Progenitor cell of endocrine pancreas (in vitro differentiated cells): ENCODE measurements at places on chromosomes 11 and 22.

GRCh38 chr11:61899146-61899841, 7.9 kb upstream of the FADS3 start:
- DNase-seq: peak; percentile 97

GRCh38 chr11:124900464-124900863, 2.8 kb upstream of the ROBO4 start:
- DNase-seq: no peak

GRCh38 chr11:74169738-74170458, 904 bp downstream of the C2CD3 start:
- no peak for DNase-seq

DNA sequence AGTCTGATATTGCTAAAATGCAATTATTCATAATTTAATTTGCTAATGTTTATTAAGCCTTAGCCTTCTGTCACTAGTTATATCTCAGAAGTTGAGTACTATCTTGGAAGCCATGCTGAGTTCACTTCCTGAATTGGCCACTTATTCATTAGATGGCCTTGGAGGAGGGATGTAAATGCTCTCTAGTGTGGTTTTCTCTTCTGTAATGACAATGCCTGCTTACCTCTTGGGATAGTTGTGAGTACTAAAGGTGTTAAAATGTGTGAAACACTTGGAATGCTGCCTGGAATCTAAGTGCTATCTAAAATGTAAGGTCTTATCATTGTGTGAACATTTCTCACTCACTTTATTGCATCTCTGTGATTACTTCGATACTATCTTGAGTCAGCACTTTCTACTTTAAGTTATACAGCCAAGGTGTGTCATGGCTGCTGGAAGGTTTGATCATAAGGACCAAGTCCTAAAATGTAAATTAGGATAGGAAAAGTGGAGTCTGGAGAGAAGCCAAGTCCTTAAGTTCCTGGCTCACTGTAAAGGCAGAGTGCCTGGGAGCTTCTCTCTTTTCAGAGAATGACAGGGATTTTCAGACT, 12.4 kb downstream of the GLYATL2 start:
- no peak for DNase-seq

DNA sequence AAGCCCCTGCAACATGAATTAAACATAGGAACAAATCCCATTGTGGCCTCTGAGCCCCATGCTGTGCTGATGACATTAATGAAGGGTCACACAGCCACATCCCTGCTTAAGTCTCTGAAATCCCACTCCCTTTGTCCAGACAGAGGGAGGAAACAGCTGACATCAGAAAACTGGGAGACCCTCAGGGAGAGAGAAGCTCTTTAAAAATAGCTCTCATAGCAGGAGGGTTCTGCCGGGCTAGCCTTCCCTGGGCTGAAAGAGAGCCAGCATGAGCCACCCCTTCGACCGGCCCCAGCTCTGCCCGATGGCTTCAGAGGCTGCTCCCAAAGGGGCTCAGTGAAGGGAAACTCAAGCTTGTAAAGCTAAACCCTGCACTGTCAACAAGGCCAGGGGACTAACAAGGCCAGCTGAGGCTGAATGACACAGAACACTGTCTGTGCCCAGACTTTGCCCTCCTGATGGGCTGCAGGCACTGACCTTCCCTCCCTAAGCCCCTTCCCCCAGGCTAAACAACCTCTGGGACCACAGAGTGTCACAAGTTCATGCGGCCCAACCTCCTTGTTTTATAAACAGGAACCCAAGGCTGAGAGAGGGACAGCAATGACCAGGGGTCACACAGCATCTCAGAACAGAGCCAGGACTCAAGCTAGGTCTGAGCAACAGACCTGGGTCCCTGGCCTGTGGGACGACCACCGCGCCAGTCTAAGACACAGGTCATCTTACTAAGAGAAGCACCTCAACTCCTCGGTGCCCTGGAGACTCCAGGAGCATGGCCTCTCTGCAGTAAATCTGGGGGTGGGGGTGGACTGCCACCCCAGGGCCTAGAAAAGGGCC, 163.8 kb downstream of the CHST1 start:
- DNase-seq: no peak

DNA sequence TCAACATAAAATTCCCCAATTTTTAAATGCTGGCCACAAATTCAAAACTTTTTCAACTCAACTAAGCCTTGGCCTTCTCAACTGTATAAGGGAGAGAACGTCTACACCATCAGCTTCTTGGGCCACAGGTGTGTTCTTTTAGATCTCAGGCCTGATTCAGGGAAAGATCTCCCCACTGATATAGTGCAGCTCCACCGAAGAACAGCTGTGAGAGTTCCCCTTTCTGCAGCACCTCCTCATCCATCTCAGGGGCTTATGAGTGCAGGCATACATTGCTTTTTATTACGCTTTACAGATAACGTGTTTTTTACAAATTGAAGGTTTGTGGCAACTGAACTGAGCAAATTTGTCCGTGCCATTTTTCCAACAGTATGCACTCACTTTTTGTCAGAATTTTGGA, 8.0 kb upstream of the CD82 start:
- no peak for DNase-seq

DNA sequence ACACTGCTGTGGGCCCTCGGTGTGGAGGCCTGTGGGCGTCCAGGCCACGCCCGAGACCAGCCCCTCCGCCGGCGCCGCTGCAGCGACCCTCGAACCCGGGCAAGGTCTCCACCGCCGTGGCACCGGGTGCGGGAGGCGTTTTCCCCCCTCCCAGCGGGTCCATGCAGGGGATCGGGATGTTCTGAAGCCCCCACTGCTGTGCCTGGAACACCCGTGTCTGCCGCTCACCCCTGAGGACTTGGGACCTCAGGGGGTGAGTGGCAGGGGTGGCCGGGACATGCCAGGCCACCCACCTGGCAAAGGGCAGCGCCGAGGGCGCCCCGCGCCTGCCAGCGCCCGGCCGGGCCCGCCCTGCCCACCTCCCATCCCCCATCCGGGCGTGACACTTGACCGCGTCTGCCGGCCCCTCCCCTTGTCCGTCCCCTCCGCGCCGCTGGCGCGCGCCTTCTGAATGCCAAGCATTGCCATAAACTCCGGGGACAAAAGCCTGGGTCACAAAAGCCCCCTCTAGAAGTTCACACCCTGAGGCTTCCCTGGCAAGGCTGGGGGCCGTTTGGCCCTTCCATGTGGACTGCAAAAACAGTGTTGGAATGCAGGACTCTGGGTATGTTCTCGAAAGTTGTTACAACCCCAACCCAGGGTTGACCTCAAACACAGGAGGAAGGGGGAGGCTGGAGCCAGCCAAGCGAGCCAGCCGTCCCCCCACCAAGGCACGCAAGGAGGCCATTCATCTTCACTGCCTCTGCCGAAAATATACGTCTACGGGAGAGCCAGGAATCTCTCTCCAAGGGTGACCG, 819 bp upstream of the KCNQ1OT1 start:
- no peak for DNase-seq

DNA sequence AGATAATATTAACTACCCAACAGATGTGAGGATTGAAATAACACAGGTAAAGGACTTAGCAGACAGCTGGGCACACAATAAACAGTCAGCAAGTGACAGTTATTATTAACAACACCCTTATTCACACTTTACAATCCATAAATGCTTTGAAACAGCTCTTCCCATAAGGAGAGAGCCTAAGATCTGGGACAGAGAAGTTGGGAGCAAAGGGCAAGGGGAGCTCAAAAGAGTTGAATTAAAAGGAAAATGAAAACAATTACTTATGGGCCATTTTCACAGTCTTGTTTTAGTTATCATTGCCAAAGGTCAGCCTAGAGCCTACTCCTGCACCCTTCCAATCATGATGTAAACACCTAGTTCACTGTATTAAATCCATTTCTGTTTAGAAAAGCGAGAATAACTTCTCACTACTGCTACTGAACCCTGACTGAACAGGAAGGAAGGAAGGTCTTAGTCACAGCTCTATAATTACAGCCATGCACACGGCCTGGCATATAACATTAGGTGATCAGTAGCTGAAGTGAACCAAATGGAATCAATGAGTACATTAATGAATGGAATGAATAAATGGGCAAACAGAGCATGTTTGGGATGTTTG, 111.3 kb downstream of the PLEKHA7 start:
- no peak for DNase-seq

- no peak for DNase-seq
Observed at GRCh38 chr22:28441720-28442263, 237.8 kb downstream of the TTC28 start.

GRCh38 chr11:57217053-57217452, 20.0 kb downstream of the APLNR start:
- DNase-seq: no peak

- DNase-seq: no peak
Observed at GRCh38 chr11:128830290-128831173, 36.6 kb downstream of the KCNJ1 start.

GRCh38 chr11:112159098-112160065, 4.5 kb downstream of the IL18 start:
- DNase-seq: no peak
